ENCODE measurements at places on chromosomes 4 and X. TPM values are rescaled to one million over a fixed set of nuclear protein-coding genes. Genes with fewer than 3 reads are reported as not detected.
A peak's percentile ranks its signal among the peaks of the same experiment; 100 is the strongest.

- DNase-seq, result no peak
Measured at GRCh38 chr4:172555725-172556124, 612.9 kb upstream of the GALNT7 start.

- DNase-seq, result peak; percentile 50
Measured at GRCh38 chr4:118772081-118772766, 63.7 kb downstream of the SEC24D start.

DNA sequence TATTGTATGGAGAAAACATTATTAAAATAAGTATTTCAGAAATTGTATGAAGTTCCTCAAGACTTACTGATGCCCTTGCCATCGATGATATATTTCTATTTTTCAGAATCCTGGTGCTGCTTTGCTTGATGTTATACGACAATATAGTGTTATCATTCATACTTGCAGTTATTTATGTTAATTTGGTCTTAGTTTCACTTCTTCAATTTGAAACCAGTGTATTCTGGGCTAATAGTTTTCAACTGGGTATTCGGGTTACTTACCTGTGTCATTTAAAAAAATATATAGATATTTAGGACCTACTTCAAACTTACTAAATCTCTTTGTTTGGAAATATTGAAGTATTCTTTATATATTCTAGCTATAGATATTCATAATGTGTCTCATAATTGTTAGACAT, 1414.7 kb downstream of the C4orf33 start:
- no peak for DNase-seq

- DNase-seq, result peak; percentile 68
Measured at GRCh38 chrX:38803588-38804431, 2.6 kb downstream of the MID1IP1 start.

DNA sequence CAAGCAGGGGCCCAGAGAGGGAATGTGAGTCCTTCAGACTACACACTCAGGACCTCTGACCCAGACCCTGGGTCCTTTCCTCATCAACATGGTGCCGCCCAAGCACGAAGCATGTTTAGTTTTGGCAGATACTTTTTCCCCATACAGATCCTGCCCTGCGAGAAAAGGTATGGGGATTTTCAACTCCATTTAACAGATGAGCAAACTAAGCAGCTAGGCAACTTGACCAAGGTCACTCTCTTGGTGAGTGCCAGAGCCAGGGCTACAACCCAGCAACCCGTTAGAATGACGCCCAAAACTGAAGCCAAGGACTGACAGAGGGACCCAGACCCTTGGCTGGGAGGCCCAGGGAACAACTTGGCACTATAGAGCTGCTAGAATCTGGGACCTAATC, 40.3 kb upstream of the MSX1 start:
- no peak for DNase-seq

DNA sequence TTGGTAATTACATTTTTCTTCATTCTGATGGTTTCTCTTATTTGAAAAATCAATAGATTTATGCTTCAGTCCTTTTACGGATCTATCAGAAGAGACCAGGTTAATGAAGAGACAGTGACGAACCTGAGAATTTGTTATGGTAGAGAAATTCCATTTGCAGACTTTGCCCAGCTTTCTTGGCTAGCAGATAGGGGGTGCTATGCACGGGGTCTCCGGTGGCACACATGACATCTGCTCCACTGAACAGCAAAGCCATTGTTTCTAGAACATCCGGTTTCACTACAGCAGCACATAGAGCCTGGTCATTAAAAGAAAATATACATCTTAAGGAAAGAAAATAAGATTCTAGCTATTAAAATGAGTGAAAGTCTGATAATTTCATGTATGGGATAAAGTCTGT, 85.1 kb downstream of the ARAP2 start:
- DNase-seq, result no peak

GRCh38 chr4:84531689-84532088, 32.6 kb upstream of the NKX6-1 start:
- DNase-seq, result no peak

DNA sequence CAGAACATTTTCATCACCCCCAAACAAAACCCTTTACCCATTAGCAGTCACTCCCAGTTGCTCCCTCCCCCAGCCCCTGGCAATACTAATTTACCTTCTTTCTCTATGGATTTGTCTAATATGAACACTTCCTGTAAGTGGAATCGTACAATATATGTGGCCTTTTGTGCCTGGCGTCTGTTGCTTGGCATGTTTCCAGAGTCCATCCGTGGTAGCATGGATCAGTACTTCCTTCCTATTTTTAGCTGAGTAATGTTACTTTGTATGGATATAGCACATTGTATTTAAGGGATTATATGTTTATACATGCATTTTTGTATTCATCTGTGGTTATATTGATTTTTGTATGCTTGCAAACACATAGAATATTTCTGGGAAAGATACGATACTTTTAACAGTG, 48.2 kb downstream of the PPEF1 start:
- DNase-seq, result no peak

The TLR1 gene
- polyA plus RNA-seq, result 2.2 TPM

The NSUN7 gene
- 11.5 TPM for polyA plus RNA-seq

Measured in right lung (tissue), 10 donors.